Stimulated activated CD8-positive, alpha-beta memory T cell treated with anti-CD3 and anti-CD28 coated beads, Interleukin-15, amount 100 ng/mL, for 24 hours (primary cell): ENCODE measurements at places on chromosomes 6 and 20.

DNA sequence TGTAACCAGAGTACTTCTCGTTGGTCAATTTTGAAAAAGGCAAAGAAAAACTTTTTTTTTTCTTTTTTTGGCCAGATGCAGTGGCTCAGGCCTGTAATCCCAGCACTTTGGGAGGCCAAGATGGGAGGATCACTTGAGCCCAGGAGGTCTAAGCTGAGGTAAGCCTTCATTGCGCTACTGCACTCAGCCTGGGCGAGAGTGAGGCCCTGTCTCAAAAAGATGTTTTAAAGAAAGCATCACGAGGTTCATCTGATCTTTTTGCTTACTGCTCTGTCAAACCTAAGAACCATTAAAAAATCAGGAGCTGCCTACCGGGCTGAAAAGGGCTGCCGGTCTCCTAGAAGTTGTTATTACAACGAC, 607 bp downstream of the LYRM2 start:
- DNase-seq, result no peak

GRCh38 chr6:155177363-155177961, 86.4 kb upstream of the CLDN20 start:
- no peak for DNase-seq

- no peak for DNase-seq
Observed at GRCh38 chr6:32370505-32370904, 1.2 kb downstream of the TSBP1 start.

DNA sequence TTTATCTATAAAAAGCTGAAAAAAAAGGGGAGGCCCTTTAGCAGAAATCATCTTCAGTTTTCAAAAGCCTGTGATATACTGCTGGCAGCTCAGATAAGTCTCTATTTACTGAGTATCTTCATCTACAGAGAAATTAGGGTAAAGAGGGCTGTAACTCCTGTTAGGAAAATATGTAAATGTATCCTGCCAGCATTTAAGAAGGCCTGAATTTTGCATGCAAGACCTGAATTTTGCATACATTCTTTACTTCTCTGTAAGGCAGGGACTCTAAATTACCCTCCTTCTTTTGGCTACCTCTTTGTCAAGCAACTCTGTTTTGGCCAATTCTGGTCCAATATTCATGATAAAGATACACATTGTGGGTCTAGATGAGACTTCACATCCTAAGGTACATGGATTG, 150.6 kb upstream of the SPACA1 start:
- no peak for DNase-seq

GRCh38 chr20:32149566-32150170, 40.2 kb downstream of the TM9SF4 start:
- no peak for DNase-seq

- no peak for DNase-seq
Observed at GRCh38 chr6:1716396-1716795, 106.7 kb downstream of the FOXC1 start.

- no peak for DNase-seq
Observed at GRCh38 chr6:95649451-95649850, 72.1 kb downstream of the MANEA start.

GRCh38 chr6:95408111-95408510, 169.2 kb upstream of the MANEA start:
- DNase-seq, result no peak

DNA sequence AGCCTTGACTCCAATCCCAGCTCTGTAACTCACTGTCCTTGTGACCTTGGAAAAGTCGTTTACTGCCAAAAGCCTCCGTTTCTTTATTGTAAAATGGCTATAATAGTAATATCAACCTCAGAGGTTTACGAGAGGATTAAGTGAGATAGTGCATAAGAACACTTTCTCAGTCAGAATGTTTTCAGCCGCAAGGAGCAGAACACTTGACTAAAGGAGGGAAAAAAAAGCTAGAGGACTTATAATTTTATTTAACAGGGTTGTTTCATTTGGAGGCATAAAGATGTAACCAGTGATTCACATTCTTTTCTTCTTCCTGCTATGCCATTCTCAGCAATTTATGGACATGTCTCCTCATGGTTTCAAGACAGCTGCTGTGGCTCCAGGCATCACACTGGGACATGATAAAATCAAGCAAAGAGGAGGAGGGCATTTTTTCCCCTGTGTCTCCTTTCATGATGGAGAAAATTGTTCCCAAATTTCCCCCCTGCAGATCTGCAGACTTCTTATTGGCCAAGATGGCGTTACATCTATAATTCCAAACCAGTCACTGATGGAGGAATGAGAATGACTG, 143.0 kb upstream of the PTPN1 start:
- no peak for DNase-seq

GRCh38 chr6:111090766-111091165, 3.5 kb downstream of the SLC16A10 start:
- no peak for DNase-seq

GRCh38 chr6:30820193-30820592, 64.1 kb upstream of the DDR1 start:
- no peak for DNase-seq

- DNase-seq, result no peak
Observed at GRCh38 chr20:38418509-38419204, 16.5 kb downstream of the SNHG17 start.

- no peak for DNase-seq
Observed at GRCh38 chr6:110095101-110095500, 84.4 kb downstream of the WASF1 start.

- DNase-seq, result no peak
Observed at GRCh38 chr6:43714311-43715055, 26.9 kb upstream of the MRPS18A start.

GRCh38 chr6:19450651-19451050, 386.5 kb upstream of the ID4 start:
- DNase-seq, result no peak

DNA sequence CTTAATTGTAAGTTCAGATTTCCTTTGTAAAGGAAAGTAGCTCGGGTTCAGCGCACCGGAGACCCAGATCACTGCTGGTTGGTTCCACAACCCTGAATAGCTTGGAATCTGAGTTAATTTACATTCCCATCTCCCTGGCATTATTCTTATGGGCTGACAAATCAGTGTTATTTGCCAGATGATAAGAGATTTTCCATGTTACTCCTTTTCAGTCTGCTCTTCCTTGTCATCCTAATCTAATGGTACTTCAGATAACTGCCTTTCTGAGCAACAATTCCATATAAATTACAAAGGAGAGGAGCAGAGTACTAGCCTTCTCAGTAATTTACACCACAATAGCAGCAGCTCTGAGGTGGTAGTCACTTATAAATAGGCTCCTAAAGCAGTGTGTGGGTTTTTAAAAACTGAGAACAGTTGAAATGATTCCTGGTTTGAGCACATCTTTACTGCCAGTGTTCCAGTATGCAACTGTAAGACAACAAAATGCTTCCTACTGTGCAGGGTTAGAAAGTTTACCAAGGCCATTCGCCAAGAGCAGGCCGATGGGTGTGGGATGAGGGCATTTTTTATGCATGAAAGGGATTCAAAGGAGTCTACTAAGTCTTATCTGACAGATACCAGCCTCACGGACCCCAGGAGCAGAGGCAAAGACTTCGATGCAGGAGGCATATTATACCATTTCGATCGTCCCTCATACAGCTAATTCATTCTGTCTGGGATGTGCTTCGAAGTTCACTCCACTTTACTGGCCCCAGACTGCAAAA, 89.7 kb downstream of the NDUFAF5 start:
- no peak for DNase-seq

- DNase-seq, result no peak
Observed at GRCh38 chr6:20458027-20458894, 56.6 kb downstream of the E2F3 start.

- DNase-seq, result no peak
Observed at GRCh38 chr6:100719883-100720682, 161.0 kb downstream of the ASCC3 start.

DNA sequence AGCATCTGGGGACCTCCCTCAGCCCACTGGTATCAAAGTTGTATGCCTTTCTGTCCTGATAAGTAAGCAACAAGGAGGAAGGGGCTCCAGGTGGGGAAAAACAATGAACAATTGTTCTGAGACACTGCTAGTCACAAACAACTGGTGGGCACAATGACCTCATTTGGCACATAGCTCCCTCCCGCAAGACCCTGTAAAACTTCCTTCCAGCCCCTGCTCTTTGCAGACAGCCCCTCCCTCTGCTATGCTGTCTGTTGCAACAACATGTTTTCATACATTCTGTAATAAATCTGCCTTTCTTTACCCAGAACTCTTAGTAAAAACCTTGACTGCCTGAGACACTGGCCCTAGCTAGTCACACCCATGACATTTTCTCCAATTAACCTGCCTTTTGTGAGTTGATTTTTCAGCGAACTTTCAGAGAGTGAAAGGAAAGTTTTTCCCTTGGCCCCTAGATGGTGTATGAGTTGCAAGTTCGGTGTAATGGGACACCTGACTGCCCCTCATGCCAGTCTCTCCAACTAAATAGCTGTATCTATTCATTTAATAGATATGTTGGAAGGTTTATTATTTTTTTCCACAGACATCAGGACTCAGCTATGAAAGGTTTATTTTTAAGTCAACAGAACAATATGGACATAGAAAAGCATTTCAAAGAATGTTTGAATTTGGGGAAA, 142.3 kb upstream of the SLC22A16 start:
- DNase-seq, result no peak

- DNase-seq, result no peak
Observed at GRCh38 chr6:139763468-139764210, 389.2 kb upstream of the CITED2 start.

DNA sequence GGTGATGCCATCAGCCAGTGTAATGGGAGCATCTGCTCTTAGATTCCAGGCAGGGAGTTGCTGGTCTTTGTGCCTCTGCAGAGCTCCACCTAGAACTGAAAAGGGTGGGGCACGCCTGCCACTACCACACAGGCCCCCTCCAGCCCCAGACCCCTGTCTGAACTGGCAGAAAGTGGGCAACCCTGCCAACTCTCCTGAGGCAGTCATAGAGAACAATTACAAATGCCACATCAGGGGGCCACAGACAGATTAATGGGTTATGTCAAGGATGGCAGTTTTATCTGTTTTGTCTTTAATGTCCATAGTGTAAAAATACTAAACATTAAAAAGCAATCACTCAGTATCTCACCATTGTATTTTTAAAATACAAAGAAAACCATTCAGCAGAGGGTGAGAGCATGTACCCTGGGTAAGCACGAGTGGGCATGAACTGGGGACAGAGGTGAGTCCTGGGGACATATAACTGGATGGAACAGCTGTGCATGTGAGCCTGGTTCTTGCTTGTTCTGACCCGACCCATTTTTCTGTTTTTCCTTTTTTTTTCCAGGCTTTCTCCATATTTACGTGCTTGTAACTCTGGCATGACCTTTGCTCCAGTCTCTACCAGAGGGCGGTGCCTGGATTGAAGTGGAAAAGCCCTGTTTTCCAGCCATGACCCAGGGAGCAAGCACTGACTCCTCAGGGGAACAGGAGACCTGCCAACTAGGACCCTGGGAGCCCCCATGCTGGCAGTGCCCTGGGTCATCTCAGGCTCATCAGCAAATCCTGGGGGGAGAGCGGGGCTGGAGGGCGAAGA, 8.2 kb downstream of the TRAF3IP2 start:
- no peak for DNase-seq

DNA sequence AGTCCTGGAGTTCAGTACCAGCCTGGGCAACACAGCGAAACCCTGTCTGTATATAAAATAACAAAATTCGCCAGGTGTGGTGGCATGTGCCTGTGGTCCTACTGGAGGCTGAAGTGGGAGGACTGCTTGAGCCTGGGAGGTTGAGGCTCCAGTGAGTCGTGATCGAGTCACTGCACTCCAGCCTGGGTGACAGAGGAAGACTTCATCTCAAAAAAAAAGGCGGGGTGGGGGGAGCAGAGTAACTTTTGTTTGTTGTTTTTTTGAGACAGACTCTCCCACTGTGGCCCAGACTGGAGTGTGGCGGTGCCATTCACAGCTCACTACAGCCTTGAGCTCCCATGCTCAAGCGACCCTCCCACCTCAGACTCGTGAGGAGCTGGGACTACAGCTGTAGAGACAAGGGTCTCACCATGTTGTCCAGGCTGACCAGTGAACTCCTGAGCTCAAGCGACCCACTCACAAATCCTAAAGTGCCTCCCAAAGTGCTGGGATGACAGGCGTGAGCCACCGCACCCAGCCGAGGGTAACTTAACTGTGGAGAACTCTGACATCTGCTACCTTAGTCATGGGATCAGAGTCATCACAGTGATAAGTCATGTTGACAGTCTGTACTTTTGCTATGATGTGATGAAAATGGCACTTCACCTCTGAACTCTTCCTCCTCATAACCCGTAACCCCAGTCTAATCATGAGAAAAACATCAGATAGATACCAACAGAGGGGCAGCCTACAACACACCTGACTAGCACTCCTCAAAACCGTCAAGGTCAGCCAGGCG, 16.5 kb downstream of the PEDS1 start:
- no peak for DNase-seq

DNA sequence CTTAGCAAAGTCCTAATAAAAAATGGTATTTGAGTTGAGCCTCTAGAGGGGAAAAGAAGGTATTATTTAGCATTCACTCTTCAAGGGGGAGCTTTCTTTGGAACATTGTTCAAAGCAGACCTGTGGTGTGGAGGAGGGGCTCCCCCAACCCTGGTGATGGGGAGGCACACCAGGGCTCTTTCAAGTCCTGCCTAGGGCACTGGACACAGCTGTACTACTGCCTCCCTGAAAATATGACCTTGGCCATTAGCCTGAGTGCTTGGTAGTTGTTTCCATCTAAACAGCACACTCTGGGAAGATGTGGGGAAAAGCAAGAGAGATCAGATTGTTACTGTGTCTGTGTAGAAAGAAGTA, 215.1 kb upstream of the CNR1 start:
- DNase-seq, result no peak

- no peak for DNase-seq
Observed at GRCh38 chr20:10769700-10770099, 95.9 kb upstream of the JAG1 start.

- no peak for DNase-seq
Observed at GRCh38 chr20:13755809-13756208, 28.9 kb downstream of the ESF1 start.

DNA sequence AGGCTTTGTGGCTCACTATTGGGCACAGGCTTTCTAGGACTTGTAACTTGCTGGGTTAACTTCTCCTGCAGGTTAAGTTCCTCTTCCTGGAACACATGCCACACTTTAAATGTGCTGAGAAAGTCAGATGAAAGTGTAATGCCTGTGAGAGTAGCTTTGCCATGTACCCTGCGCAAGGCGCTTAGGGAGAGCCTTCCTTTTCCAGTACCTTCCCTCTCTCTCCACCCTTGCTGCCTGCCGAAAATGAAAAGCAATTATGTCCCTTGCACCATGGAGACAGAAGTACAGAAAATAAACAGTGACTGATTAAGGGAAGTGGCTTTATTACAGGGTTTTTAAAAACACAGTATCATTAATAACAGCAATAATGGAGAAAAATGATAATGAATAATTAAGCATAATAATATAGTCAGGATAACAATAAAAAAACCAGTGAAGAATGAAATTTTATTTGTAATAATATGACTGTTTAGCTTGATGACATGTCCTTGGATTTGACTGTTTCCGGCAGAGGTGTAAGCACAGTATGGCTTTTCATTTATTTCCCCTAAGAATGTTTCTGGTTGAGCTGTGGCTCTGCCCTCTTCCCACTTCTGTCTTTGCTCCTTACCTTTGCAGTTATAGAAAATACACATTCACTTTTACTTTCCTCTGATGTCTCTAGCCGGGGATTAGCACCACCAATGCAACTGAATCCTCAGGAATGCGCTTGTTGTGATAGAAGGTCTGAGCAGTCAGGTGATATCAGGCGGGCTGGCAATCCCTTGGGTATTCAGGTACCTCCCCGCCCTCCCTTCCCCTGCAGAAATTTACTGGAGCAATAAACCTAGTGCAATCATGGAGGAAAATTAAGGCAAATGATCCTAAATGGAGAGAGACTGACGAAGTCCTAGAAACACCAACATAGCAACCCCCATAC, 472.3 kb upstream of the CITED2 start:
- no peak for DNase-seq
